ENCODE measurements at places on chromosomes 12 and 14.

- no peak for DNase-seq
Observed at GRCh38 chr12:12817616-12818015, 4.5 kb downstream of the DDX47 start.

DNA sequence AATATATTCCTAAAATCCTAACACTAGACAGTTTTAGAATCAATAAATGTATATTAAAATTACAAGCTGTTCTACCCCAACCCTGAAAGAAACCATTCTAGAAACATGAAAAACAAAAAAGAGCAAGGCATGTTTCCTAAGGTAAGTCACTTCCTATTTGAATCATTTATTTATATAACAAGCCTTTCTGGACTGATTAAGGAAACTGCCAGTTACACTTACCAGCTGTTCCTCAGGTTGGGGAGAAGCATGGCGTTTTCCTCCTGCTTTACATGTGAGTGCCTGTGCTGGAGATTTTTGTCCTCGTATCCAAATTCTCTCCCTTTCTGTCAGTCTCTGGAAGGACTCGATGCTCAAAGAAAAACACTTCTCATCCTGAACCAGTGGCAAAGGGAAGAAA lies 183.3 kb downstream of the EFCAB11 start:
- no peak for DNase-seq

DNA sequence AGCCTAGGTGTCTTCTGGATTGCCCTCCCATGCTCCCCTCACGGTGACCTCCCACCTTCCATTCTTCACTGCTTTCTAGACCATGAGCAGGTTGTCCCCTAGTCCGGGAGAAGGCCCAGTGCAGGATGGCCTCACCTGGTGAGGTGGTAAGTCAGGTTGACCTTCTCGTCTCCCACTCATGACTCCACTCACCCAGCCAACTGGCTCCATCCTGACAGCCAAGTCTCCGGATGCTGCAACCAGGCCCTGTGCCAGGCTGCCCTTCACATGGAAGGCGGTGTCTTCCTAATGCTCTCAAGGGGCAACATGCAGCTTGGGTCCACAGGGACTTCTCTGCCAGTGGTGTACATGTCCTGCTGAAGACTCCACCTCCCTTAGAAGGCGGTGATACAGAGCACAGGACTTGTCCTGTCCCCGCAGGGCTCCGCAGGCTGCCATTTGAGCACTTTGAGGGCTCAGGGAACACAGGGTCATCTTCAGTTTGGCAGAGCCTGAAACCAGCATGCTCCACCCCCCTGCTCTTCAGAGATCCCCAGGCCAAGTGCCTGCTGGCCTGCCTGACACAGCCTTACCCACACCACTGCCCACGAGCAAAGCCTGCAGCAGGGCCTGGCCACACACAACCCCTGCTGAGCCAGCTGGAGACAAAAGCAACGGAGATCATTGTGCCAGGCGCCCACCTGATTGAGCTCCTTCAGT lies 25.4 kb downstream of the BATF start:
- no peak for DNase-seq

DNA sequence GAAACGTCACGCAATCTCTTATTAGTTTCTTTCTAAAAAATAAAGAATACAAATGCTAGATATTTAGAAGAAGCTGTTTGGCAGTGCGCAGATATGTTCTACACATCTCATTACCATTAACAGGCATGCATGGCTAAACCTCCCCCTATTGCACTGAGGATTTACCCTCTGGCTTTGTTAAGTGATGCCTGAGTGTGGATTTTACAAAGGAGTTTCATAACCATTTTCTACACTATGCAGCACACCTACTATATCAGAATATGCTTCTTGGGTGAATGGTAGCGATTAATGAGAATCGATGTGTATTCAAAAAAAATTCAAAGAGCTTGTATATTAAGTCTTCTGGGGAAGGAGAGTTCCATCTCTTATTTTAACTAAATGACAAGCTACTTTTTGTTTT lies 1.1 kb upstream of the RMST start:
- no peak for DNase-seq

DNA sequence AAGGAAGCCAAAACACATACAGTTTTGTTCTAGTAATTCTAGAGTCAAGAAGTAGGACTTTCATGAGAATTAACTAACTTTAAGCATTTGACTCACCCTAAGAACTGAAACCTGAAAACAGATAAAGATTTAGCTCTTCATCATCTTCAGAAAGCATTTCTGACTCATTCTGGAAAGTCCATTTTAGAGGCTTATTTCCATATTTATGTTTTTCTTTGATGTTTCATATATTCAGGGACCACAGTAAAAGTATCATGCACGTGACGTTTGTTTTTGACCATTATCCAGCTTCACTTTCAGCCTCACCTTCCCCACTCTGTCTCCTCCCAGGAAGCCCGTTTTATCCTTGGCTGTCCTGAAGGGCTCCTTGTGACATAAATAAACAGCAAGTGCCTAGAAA lies 79.2 kb downstream of the MDGA2 start:
- no peak for DNase-seq

- DNase-seq = no peak
Observed at GRCh38 chr14:35470755-35471154, 63.2 kb upstream of the INSM2 start.

GRCh38 chr12:48943221-48943620 lies 14.1 kb downstream of the ARF3 start:
- no peak for DNase-seq

DNA sequence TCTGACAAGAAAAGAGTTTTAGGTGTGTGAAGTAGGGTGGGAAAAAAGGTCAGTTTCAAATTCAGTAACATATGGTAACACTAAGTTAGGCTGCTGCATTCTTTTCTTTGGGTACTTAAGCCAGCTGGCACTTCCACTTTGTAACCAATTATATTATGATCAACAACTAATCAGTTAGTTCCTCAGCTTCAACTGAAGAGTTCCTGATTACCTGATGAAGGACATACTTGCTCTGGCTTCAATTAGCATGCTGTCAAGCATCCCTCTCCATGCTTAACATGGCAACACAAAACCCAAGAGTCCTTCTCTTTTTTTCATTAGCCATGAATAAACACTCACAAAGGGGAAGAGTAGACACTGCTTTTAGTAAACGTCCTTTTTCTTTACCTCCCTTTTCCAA lies 6.8 kb upstream of the KANSL2 start:
- DNase-seq = no peak
